SK-MEL-5 (cell line): ENCODE measurements at places on chromosomes 12 and 14. TPM values are rescaled to one million over a fixed set of nuclear protein-coding genes. Genes with fewer than 3 reads are reported as not detected.

DNA sequence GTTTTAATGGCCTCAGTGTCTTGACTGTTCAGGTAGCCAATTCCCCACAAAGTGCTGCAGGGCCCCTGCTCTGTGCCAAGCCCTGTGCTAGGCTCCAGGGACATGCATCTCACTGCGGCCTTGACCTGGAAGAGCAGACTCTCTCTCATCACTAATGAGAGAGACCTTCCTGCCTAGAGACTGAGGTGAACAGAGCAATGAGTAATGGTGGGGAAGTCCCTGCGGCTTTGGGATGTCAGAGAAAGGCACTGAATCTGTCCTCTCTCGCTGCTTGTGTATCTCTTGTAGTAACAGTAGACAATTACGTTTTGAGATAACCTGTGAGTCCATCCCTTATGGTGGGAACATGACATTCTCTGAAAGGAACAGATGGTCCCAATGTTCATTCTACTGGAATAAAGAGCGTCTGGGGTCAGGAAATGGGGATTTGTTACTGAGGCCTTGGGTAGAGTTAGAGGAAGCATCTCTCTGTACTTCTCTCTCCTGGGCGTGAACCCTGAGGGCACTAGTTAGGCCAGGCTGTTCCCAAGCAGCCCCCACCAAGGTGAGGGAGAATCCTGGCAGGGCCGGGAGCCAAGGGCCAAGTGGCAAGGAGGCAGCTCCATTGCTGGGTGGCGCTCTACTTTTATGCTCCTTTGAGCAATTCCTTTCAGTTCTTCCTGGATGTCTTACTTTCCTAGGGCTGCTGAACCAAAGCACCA, 13.5 kb downstream of the NFATC4 start:
- no peak for DNase-seq

DNA sequence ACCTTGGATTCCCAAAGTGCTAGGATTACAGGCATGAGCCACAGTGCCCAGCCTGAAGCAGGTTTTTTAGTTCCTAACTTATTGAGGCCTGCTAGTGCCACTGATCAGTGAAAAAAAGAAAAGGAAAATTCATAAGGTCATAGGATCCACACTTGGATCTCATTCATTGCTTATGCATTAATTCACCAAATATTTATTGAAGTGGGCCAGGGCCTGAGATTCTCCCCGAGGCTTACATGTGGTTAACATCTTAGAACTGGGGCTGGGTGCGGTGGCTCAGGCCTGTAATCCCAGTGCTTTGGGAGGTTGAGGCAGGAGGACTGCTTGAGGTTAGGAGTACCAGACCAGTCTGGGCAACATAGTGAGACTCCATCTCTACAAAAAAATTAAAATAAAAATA, 29.5 kb upstream of the MAP1LC3B2 start:
- DNase-seq: no peak

DNA sequence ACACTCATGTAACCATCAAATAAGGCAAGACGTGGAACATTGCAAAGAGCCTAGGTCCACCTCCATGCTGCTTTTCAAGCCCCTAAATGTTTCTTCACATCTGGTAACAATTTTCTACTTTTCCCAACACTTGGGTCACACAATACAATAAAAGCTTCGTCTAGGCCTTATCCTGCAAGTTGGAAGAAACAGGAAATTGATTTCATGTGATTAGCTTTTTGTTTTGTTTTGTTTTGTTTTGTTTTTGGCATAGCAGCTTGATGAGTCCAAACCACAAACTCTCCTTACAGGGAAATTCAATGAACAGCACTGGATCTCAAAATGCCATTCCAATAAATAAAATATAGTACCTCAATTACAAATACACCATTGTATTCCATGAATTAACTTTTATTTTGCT, 19.3 kb downstream of the TAS2R50 start:
- peak; percentile 41 for DNase-seq

DNA sequence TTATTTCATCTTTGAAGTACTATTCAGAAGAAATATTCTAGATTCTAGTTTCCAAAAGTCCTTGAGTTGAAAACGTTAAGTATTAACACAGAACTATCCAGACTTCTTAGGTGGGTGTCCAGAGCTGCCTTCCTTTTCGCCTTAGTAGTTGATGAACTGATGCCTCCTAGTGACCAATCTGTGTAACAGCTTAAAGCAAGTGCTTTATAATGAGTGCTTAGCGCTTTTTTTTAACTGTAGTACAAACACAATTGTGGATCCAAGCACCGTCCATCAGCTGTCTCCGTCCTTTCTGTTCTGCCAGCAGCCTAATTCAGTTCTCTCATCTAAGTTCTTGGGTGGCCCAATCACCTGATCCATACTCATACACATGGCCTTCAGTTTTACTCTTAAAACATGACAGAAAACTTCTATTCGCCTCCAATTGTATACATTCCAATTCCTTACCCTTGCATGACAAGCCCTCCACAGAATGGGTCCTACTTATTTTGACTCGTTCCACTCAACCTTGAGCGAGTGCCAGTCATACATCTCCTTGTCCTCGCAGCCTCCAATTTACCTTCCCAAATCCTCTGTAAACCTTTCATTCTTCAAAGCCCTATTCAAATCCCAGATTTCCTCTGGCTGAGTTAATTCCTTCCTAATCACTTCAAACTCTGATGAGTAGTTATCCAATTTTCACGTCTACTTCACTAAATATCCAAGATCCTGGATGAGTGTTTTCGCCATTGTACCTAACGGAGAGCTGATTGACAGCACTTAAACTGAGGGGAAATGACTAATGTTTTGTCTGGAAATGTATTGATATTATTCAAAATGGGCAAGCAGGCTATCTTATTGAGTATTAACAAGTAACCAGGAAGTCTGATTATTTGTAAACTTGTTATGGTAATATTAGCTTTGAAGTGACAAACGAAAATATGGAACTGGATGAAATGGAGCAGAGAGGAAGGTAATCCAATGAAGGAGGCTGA, 5.8 kb upstream of the PHLDA1 start:
- DNase-seq: peak; percentile 90

GRCh38 chr12:95870897-95871296, 12.1 kb downstream of the SNRPF start:
- no peak for DNase-seq

DNA sequence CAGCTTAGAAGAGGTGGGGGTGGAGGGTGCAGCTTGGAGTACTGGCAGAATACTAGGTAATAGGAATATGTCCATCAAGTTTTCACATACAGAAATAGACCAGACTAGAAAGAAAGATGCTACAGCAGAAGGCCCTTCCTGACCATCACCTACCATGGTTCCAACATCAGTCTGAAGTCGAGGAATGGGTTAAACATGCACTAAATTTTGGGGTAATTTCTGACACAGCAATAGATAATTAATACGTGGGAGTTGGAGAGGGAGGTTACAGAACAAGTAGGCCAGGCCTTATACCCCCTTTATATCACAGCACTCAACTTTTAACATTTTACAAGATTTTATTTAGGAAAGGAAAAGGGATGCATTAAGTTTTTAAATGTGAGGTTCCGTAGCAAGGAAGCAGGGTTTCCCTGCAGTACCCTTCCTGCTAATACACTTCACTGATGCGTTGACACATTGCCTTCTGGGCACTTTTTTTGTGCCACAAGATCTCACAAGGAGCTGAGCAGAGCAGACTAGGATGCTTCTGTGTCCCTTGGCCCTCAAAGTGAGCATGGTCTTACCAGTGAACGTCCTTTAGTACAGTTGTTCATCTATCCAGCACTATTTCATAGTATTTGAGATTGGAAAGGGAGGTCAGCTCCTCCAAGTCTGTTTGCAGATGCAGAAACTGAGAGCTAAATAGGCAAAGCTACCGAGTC, 50.8 kb downstream of the EID3 start:
- no peak for DNase-seq

DNA sequence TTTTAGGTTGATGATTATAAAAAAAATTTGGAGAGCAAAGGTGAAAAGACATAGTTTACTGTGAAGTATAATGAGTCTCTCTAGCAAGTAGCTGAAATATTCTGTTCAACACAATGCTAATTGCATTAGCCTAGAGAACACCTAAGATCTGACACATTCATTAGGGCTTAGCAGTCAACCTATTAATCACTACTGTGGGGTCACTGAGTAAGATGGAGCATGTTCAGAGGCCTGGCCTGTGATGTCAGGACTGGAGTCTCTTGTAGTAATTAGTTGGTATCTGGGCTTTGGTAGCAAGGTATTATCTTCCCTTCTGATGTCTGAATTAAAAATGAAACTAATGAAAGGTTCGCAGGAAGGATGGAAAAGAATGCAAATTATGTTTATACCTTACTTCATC, 112.7 kb downstream of the SLC16A7 start:
- no peak for DNase-seq

GRCh38 chr12:107921062-107921461, 146.6 kb downstream of the ASCL4 start:
- no peak for DNase-seq

GRCh38 chr12:8891976-8892375, 22.3 kb upstream of the PHC1 start:
- no peak for DNase-seq

DNA sequence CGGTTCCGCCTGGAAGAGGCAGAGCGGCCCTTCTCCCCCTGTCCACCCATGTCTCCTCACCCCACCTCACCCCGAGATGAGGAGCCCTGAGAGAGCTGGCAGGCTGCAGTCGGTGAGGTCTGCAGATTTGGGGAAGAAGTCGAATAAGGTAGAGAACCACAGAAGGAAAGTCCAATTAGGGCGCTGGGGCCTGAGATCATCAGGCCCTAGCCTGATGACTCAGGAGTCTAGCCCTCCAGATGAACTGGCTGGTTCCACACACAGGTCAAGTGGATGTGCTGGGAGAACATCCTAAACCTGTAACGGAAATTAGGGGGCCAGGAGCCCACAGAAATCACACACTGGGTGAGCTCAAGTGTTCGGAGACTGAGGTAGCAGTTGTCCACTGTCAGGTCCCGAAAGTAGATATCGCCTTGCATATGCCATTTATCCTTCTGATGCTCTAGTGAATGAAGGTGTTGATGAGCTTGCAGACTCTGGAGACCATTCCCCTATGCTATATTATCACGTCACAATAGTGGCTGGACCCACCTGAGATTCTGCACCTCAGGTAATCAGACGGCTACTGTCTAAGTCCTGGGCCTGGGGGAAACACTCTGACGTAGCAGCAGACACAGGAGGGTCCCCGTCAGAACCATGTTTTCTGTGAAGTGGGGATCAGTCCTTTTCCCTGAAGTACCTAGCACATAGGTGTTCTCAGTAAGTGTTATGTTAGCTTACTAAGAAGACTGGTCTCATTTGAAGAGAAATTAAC, 886 bp upstream of the METTL17 start:
- DNase-seq: no peak

DNA sequence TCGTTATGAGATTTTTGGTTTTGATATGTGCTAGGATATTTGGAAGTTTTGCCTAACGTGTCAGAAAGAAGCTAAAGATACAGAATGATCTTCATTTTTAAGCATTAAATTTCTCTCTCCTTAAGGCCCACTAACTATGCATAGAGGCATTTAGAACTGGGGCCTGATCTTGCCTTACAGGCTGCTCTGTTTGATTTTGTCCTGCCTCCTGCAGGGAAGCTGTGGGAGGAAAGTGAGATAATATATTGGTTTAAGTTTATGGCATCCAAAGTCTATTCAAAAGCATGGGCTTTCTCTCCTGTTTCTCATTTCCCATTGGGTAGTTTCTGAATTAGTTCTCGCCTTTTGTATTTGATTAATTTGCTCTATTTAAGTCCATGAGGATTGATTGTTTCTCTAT, 250.3 kb upstream of the FBXO33 start:
- DNase-seq: no peak

DNA sequence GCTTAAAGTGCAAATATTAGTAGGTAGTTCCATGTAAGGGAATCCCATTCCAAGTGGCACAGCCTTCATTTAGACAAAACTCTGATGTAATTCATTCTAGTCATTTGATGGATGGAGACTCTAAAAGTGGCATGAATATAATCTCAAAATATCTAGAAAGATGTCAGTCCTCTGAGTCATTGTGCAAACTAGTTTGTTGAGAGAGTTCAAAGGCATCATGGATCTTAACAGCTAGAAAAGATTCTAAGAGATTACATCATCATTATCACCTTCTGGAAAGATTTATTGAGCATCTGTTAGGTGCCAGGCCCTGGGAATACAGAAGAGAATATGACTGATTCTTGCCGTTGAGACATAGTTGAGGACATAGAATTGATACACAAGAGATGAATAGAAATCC, 30.7 kb downstream of the CRADD start:
- DNase-seq: no peak

GRCh38 chr14:104976198-104977007, 1.8 kb downstream of the AHNAK2 start:
- peak; percentile 86 for DNase-seq

- DNase-seq: no peak
These were observed 1093.2 kb downstream of the TMEM121 start for GRCh38 chr14:106619606-106620005.

- DNase-seq: no peak
These were observed 114.0 kb downstream of the ETNK1 start for GRCh38 chr12:22738945-22739344.

DNA sequence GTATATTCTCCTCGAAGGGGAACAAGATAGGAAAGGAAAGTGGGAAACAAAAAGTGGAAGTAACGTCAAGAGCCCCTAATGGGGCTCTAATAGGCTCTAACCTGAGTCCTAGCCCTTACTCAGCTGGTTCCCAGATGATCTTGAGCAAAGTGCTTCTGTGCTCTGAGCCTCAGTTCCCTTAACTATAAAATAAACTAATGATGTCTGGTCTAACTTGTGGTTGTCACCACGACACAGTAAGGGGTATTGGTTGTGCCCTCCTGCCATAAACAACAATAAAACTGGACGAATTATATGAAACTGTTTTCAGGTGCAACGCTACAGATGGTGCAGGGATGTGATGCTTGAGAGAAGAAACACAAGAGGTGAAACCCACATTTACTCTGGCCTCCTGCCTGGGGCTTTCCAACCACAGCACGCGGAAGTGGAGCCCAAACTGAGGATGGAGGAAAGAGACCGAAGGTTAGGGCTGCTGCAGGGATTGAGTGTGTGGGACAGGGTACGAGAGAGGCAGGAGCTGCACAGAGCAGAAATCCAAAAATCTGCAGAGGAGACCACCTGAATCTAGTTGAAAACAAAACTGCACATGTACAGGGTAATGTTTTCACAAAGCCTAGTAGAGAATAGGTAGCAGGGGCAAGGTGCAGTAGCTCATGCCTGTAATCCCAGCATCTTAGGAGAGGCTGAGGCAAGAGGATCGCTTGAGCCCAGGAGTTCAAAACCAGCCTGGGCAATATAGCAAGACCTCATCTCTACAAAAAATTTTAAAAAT, 45.6 kb upstream of the BCL2L14 start:
- no peak for DNase-seq

- no peak for DNase-seq
These were observed 64.9 kb downstream of the LGR5 start for GRCh38 chr12:71504476-71504875.

- DNase-seq: no peak
These were observed 51.0 kb downstream of the EGLN3 start for GRCh38 chr14:33899723-33900341.

Gene FLRT2
- 2.1 and 2.2 TPM in 2 replicates for total RNA-seq

Gene CLEC14A
- total RNA-seq: not detected in 2 replicates

Gene GLRX5
- total RNA-seq: 49.2 and 57.5 TPM in 2 replicates

Gene PLXNC1
- 48.8 and 52.5 TPM in 2 replicates for total RNA-seq

Gene DEGS2
- not detected in 2 replicates for total RNA-seq

Gene GABARAPL1
- 57.2 and 63.2 TPM in 2 replicates for total RNA-seq

Gene TRIP11
- 18.8 and 24.1 TPM in 2 replicates for total RNA-seq

Gene AQP6
- total RNA-seq: 0.08 TPM in 1 of 2 replicates, not detected in the other

Gene NRIP2
- 0.05 TPM in 1 of 2 replicates, not detected in the other for total RNA-seq

Gene MYH6
- not detected in 2 replicates for total RNA-seq
